Right forelimb (tissue), 1 donor: ENCODE measurements at places on chromosomes 5 and 9.

- DNase-seq, result no peak
These were observed 84.9 kb downstream of the SLCO4C1 start for GRCh38 chr5:102211165-102211564.

- DNase-seq, result peak; percentile 39
These were observed 22.4 kb upstream of the FCN2 start for GRCh38 chr9:134858051-134858841.

GRCh38 chr9:76667521-76667957, 96.7 kb upstream of the PCA3 start:
- DNase-seq, result no peak

DNA sequence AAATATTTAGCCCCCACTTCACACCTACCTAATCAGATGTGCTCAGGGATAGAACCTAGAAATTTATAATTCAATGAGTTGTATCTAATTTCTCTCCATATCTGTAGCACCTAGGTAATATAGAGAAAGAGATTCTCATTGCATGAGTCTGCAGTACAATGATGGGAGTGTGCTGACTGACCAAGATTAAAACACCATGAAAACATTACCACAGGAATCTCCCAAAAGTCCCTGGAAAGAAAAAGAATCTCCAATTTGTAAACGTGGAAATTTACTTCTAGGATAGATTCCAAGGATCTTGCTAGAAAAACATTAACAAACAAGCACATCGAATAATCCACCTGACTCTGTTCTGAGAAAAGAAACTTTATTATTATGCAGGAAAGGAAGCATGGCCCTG, 45.0 kb upstream of the DMRTA1 start:
- no peak for DNase-seq

- no peak for DNase-seq
These were observed 109.4 kb downstream of the ANKRD55 start for GRCh38 chr5:56123531-56124243.

DNA sequence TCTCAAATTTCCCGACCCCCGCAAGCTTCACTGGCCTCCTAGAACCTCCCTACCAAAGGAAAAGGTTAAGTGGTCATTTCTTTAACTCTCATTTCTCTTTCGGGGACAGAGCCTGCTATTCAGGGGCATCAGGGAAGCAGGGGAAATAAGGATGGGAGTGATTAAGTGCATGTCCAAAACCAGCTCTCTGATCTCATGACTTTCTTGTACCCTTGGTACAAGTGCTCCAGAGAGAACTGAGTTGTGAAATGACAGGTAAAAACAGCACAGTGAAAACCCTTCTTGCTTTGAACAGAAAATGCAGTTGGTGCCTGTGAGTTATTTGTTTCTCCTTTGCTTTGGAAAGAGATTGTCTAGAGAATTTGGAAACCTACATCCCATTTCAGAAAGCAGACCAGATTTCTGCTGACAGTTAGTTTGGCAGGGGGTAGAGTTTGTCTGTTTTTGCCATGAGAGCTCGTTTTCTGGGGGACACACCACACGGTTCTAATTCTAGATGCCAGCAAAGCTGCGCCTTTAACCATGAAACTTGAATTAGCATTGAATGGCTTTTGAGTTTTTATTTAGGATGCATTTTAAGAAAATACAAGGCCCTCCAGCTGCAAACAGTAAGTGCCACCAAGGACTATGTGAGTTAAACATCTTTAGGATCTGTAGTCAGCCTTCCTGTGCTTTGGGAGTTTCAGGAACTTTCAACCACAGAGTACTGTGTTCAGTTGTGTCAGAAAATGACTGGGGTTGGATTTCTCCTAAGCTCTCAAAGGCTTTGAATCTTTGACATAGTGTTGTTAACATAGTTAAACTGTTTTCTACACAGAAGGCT, 161.7 kb upstream of the LHFPL2 start:
- no peak for DNase-seq

GRCh38 chr9:5714501-5715401, 85.8 kb downstream of the RIC1 start:
- no peak for DNase-seq

DNA sequence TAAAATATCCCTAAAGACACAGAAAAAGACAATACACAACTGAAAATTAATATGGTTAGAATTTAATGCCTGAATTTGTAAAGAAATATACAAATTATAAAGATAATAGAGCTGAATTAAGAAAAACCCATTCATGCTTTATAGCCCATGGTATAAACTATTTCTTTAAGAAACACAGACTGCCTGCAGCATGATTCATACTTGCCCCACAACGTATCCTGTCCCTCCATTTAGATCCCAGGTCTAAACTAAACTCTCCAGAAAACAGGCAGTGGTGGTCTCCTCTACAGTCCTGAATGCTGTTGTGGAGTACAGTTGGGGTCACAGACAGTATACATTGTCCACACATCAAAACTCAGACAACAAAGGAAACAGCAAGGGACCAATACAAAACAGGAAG, 24.8 kb downstream of the IL6ST start:
- no peak for DNase-seq

GRCh38 chr9:113519426-113520108, 56.0 kb downstream of the RGS3 start:
- DNase-seq, result no peak

DNA sequence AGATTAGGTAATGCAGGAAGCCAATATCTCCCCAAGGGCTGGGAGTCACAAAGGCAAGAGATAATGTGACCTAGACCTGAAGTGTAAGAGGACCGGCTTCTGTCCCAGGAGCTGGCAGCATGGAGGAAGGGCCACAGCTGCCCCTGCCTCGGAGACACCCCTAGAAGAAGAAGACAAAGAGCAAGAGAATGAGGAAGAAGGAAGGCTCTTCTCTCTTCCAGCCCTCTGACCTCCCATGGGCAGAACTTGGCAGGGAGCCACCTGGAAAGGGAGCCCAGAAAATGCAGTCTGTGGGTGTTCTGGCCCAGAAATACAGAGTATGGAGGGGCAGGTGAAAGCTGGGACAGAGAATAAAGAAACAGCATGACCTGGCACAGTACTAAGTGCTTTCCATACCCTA, 151.0 kb downstream of the C5orf15 start:
- no peak for DNase-seq

- no peak for DNase-seq
These were observed 288.8 kb downstream of the GLIS3 start for GRCh38 chr9:4011054-4011453.

- DNase-seq, result no peak
These were observed 119.1 kb downstream of the C9orf50 start for GRCh38 chr9:129501771-129502319.

DNA sequence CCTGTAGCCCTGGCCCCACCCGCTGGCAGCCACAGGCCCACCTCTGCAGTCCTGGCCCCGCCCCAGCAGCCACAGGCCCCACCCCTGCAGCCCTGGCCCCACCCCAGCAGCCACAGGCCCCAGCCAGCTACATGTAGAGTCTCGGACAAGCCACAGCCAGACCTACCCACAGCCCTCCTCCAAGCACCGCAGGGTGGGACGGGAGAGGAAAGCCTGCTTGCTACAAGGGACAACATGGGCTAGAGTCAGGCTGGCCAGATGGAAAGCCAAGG, 49.5 kb upstream of the SARDH start:
- DNase-seq, result peak; percentile 82

GRCh38 chr9:22026696-22027095, 17.6 kb upstream of the CDKN2B start:
- no peak for DNase-seq

DNA sequence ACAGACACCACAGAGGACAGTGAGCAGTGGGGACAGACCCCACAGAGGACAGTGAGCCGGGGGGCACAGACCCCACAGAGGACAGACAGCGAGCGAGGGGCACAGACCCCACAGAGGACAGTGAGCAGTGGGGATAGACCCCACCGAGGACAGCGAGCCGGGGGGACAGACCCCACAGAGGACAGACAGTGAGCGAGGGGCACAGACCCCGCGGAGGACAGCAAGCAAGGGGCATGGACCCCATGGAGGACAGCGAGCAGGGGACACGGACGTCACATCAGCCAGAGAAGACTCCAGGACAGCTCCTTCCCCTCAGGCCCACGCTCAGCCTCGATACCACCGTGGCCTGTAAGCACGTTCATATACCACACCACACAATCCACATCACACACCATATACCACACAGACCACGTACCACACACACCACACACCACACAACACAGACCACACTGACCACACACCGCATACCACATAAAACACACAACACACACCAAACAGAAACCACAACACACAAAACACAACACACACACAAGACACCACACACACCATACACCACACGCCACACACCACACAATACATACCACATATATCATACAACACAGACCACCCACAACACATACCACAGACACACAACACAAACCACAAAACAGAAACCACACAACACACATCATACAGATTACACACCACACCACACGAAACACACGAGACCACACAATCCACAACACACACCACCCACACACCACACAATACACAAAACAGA, 5.2 kb upstream of the ZDHHC11 start:
- no peak for DNase-seq

GRCh38 chr9:36031774-36032555, 4.7 kb upstream of the RECK start:
- DNase-seq, result no peak

DNA sequence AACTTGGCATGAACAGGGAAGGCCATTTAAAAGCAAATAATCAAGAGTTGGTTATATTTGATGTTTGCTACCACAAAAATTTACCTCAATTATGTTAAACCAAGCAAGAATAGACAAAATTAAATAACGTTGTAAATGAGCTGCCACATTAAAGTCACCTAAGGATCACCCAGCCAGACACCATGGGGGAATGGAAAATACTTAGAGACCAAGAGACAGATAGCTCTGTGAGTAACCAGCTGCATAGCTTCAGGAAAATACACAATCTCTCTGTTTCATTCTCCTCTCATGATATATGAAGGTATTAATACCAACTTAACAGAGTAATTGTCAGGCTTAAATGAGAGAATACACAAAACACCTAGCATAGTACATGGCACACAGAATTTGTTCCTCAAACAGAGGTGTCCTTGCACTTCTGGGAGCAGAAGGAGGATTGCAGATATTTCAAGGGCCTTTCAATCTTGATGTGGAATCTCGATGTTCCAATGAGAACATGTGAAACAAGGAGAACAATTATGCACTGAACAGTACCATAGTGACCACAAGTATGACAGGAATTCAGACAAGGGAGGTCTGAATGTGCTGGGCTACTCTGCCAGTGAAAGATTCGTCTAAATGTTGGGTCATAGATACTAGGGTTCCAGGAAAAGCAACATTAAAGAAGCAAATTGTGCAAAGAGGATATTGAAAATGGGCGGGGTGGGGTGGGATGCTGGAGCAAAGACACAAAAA, 18.6 kb downstream of the JAKMIP2 start:
- no peak for DNase-seq

DNA sequence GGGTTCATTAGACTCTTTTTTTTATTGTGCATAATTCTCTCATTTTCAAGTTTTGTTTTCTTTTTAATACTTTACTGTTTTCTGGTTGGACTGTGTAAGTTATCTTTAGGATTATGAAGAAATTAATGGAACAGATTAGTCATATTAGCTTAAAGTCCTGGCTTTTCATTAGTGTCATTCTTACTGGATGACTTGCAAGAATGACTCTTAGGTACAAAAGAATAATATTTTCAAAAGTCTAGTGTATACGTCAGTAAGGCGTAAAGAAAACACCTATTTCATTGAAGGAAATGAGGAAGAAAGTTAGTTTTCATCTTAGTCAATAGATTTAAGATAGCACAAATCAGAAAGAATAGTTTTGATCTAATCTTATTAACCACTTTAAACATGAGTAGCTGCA, 20.4 kb downstream of the UHRF2 start:
- DNase-seq, result no peak

DNA sequence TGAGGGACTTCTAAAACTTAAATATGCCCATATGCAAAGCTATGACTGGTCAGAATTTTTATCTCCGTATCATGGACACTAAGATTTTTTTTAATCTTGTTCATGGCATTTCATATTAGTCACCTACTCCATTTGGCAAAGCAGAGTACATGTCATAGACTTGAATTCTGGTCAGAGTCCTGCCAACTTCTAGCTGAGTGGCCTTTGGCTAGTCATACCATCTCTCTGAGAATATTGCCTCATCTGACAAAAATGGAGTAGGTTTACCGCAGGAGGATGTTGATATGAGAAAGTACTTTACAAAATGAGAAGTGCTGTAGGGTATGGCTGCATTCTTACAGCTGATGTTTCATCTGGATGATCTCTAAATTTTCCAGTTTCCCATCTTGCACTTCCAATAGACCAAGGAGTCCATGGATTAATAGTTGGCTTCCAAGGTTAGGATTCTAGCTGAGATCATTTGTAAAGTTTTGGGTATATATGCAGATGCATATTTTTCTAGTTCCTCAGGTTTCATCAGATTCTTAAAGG, 150.8 kb upstream of the NR3C1 start:
- no peak for DNase-seq

DNA sequence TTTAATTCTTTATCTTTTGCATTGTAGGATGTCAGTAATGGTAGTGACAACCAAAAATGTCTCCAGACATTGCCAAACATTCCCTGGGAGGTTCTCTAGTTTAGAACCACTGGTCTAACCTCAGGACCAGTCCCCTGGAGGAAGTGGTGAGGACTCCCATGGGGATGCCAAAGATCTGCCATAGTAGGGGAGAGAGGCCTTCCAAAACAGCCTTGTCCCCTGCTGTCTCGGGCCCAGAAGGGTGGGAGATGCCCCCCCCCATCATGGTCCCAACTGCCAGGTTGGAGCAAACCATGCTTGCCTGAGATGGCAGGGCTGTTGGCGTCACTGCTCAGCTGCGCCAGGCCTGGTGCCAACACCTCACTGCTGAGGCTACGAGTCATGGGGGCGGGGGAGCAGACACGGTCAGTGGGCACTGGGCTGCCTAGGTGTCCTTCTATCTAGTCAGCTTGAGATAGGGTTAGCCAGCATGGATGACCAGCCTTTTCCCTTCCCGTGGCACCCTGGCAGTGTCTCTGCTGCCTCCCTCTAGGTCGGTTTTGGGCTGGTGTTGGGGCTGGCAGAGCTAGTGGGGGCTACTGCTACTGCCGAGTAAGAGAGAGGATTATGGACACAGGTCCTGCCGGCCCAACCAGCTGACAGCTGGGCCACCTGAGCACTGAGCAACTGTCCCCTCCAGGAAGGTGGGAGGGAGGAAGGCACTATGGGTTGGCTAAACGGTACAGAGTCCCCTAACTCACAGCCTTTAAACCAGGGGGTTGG, 8.3 kb upstream of the CXXC5 start:
- peak; percentile 46 for DNase-seq

GRCh38 chr5:172932313-172933017, 26.8 kb upstream of the RPL26L1 start:
- peak; percentile 79 for DNase-seq

- DNase-seq, result no peak
These were observed 200.5 kb downstream of the DRD1 start for GRCh38 chr5:175243441-175243840.

DNA sequence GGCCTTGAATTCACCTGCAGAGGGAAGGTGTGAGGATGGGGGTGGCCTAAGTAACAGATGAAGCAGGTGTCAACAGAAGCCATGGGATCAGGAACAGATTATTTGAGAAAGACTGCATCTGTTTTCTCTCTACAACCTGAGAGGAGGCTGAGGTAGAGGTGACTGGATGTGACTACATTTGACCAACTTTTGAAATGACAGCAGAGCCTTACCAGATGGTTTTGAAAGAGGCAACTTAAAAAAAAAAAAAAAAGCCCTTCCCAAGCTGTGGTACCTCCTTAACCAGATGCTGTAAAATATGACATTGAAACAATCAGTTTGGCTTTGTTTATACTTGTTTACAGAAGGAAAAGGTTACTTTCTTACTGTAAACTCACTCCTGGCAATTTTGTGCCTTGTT, 108.6 kb downstream of the TRIO start:
- no peak for DNase-seq

- no peak for DNase-seq
These were observed 9.3 kb upstream of the DOLPP1 start for GRCh38 chr9:129071526-129072126.
